D721Med (cell line): ENCODE measurements at places on chromosomes 5 and 9.

DNA sequence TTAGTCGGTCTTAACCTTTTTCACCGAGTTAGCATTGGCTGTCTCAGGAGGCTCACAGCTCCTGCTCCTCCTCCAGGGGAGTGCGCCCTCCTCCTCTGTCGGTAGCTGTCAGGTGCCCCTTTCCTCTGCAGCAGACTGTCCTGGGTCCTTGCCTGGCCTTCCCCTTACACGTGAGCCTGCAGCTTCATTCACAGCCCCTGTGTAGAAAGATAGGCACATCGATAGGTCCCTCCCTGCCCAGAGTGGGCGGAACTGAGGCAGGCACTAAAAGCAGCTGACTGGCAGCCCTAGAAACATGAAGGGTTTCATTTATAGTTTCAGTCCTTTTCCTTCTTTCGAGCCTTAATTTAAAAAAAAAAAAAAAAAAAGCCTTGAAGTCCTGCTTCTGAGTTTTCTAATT is 17.2 kb downstream of the TENT4A start:
- no peak for DNase-seq

GRCh38 chr5:74575741-74576538 is 64.6 kb downstream of the ENC1 start:
- no peak for DNase-seq

DNA sequence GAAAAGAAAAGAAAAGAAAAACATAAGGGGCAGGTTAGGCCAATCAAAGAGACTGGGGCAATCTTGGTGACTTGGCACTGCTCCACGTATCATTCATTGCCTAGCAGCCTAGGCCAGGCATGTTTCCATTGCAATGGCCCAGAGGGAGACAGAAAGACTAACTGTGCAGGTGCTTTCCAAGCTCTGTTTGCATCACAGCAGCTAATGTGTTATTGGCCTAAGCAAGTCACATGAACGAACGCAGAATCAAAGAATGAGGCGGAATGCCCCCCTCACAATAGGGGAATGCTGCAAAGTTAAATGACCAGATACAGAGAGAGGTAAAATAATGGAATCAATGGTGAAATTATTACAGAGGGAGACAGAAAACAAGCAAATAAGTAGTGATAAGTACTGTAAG is 11.1 kb upstream of the VPS13A start:
- DNase-seq, result no peak

- no peak for DNase-seq
Measured at GRCh38 chr9:121839726-121840500, 188.5 kb downstream of the DAB2IP start.

DNA sequence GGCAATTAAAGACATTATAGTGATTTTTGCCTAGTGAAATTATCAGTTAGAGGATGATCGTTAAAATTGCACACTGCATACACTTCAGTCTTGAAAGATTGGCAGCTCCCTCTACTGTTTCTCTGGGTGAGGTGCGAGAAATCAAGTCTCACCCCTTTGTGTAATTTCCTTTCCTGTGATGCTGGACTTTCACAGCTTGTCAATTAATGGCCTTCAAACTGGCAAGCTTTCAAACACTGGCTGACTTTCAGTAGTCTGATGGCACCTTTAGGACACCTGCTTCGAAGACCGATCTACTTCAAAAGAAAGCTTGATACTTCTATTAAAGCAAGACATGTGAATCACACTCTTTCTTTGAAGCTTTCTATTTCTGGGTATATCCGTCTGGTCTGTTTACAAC is 706.7 kb upstream of the PTPRD start:
- DNase-seq, result no peak

DNA sequence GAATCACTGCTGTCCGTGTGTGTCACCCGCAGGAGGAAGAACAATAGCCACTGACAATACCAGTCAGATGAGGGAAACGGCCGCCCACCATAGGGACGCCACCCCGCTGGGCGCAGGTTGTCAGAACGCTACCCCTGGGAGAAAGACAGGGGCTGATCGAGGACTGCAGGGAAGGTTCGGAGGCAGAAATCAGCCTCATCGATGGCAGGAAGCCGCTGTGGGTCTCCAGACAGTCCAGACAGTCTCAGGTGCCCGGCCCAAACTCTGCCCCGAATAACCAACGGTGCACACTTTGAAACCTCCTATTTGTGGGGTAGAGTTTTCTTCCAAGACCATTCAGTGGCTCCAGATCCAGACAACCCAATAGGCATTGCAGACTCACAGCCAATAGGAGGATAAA is 181.5 kb downstream of the ROR2 start:
- no peak for DNase-seq
